NCI-H1092 (cell line): ENCODE measurements at places on chromosomes 6 and 20.

DNA sequence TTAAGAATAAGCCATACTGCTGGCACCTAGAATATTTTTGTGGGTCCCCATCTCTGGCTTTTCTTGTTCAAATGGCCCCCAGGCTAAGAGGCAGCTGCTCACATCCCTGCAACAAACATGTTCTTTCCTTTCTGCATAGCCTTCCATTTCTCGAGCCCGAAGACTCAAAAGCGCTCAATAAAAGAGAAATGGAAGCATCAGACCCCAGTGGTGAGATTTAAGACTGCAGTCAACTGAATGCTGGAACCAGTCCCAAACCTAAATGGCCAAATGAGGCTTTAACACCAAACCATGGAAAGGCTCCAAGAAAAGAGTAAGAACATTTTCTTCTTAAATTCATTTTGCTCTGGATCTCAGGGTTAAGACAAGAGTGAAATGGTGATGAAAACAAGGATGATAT lies 122.1 kb upstream of the TRAF3IP2 start:
- DNase-seq, result no peak

DNA sequence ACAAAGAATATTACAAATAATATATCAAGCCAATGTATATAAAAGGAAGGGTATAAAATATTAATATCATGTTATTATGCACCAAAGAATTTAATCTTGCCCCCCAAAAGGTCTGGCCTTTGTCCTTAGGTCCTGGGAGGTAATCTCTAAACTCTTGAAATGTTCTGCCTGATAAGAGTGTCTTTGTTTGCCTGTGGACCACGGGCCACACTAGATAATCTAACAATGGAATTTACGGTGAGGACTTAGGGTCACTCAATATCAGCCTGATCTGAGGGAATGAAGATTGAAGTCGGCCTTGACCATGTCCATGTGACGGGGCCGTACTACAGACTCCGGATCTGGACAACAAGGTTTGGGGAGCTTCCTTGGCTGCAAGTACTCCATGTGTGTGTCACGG lies 42.9 kb downstream of the HUS1B start:
- no peak for DNase-seq

DNA sequence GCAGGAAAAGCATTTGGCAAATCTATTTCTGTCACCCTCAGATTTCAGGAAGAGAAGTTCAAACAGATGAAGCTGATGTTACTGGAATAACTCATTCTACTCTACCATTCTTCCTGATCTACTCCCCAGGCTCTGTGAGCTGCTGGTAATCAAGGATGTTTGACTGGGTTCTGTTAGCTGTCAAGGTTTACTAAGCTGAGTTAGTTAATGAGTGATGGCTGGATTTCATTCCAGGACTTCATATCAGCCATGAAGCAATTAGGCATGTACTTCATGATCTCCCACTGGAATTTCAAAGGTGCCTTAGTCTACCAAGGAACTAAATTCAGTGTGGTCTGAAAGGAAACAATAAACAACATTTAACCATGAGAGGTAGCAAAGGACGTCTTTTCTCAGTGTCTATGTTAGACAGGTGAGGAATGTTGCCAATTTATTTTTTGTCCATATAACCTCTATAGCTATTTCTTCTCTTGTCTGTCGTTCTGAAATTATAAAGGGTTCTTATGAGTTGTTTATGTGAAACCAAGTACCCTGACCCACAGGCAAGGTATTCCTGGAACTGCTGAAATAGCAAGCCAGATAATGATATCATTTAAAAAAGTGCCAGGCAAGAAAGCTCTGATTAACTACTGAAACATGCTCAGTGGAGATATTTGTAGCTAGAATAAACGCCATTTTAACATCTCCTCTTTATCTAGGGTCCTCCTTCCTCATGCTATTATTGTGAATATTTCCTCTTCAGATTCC lies 112.9 kb downstream of the BACH2 start:
- no peak for DNase-seq

DNA sequence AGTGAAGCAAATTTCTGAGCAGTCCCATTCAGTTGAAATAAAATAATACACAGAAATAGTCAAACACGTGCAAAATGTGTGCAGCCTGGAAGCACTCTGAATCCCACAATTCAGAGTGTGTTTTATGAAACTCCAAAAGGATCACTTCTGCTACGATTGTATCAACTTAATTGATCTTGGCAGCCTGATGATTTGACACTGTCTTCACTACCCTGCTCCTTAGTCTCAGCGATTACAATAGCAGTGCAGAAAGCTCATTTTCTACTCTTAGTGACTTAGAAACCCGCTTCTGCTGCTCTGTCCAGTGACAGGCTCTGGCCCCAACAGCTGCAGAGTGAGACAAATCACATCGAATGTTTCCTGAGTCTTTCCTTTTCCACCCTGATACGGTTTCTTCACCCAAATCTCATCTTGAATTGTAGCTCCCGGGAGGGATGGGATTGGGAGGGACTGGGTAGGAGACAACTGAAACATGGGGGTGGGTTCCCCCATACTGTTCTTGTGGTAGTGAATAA lies 16.2 kb upstream of the EMILIN3 start:
- DNase-seq, result no peak

GRCh38 chr20:19428324-19428723 lies 215.9 kb downstream of the SLC24A3 start:
- no peak for DNase-seq

DNA sequence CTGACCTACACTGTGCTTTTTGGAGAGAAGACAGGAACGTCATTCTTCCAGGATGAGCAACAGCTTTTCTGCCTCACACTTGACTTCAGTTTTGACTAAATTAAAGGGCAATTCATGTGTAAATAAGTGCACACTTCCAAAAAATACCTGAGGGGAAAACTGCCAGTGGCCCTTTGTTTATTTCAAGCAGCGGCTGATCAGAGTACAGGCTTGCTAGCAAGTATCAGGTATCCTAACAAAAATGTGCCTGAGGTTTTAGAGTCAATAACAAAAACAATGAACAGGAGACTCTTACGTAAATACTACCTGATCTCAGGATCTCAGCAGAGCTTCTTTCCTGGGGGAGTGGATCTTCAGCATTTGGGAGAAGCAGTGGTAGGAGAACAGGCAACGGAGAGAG lies 12.4 kb downstream of the LY86 start:
- no peak for DNase-seq

GRCh38 chr6:148565930-148566663 lies 180.7 kb upstream of the UST start:
- no peak for DNase-seq

DNA sequence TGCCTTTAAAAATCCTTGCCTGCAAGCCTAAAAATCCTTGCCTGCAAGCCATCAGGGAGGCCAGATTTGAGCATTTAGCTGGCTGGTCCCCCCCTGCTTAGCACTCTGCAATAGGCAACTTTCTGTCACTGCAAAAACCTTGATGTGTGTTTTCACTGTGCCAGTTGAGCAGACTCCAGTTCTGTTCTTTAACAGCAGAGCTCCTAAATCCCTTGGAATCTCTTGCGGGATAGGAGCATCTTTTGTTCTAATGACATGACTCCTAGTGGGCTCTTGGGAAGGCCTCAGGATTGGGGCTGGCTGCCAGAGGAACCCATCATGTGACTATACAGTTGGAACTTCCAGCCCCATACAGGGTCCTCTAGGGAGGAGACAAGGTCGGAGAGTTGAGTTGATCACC lies 50.4 kb downstream of the FAM184A start:
- DNase-seq, result no peak

DNA sequence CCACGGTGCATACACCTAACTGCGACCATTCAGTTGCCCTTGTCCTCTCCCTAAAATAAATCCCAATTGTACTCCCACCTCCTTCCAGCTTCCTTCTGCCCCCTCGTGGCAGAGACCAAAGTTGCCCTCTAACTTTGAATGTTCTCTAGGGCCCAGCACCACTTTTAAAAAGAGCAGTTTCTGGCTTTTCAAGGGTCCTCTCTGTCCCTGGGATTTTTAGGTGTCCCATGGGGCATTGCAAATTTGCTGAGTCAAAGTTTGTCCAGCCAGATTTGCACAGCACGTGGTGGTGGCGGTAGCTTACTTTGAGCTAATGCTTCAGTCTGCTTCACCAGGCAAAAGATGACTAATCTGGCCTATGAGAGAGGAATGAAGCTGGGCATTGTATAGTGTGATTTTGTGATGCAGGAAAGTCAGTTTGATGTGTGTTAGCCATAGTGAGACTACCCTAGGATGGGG lies 100.2 kb downstream of the PERP start:
- no peak for DNase-seq

- no peak for DNase-seq
Measured at GRCh38 chr6:168040856-168041496, 38.0 kb downstream of the FRMD1 start.

GRCh38 chr6:85382541-85382940 lies 67.3 kb upstream of the NT5E start:
- DNase-seq, result no peak

GRCh38 chr6:6471276-6471675 lies 117.2 kb upstream of the LY86 start:
- no peak for DNase-seq

DNA sequence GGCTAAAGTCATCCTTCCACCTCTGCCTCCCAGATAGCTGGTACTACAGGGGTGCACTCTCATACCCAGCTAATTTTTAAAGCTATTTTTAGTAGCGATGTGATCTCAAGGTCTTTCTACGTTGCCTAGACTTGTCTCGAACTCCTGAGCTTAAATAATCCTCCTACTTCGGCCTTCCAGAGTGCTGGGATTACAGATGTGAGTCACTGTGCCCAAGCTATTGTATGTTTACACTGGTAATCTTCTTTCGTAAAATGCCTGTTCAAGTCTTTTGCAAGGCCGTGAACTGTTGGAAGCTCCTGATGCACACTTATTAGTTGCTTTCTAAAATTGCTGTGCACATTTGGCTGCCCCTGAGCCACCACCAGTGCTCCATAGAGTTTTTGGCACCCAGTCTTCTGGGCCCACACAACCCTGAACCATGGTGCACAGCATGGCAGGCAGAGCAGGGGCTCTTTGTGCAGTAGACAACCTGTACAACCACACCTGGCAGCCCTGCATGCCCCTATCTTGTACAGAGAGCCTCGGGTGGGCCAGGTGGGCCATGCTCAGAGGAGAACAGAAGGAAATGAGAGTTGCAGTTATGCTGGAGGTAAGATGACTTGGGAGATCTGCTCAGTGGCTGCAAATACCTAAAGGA lies 33.3 kb downstream of the PDRG1 start:
- no peak for DNase-seq

DNA sequence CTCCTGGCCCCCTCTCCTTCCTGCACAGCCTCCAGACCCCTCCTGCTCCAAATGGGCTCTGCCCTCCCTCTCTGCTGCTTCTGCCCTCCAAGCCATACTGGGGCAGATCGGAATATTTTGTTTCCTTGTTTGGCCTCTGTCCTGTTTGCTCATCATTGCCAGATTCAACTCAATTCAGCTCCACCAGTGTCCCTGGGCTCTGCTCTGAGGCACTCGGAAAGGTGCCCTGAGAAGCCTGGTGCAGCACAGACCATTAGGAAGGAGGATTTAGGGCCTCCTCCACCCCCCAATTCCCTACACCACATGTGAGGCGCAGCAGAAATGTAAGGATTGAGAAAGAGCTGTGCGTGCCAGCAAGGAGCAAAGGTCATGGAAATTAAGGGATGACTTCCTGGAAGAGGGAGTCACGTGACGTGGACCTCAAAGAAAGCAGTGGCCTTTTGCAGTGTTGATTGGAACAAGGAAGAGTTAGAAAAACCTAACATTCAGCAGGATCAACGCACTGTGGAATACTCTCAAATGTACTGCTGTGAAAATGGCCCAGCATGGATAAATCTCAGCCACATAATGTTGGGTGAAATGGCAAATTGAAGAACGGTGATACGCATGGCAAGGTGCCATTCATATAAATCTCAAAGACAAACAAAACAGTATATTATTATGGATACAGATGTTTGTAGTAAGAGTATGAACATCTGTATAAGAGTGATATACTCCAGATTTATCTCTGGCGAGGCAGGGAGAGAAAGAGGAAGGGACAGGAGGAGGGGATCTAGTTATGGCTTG lies 229.5 kb upstream of the RNF24 start:
- DNase-seq, result no peak

- DNase-seq, result peak; percentile 52
Measured at GRCh38 chr6:125310994-125311649, 9.4 kb upstream of the HDDC2 start.

DNA sequence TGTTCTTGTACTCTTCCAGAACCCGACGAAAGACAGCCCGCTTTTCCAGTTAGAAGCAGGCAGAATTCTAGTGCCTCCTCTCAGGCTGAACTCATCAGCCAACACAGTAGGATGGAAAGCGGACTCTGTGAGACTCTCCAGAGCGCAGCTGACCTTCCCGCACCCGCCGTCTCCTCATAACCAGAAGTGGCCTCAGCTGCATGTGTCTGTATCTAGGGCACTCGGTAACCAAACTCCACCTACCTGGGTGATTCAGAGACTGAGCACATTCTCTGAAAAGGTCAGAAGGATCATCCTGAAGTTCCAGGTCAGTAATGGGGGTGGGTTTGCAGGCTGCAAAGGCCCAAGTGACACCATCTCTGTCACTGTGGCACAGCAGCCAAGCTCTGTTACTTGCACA lies 66.7 kb upstream of the NFATC2 start:
- DNase-seq, result no peak

DNA sequence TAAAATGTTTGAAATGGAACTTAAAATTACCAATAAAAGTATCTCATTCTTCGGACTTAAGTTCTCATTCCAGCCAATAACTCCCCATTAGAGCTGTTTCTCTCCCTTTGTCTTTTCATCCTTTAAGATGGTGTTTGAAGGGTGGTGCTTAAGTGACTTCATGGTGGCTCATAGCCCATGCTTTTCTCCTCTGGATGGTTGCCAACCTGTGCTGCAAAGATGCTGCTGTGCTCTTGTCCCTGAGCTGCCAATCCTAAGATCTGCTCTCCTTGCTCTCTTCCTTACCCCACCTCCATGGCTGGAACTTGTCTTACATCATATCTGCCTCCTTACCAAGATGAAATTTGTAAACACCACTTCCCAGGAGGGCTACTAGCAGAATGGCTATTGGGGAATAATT lies 31.6 kb upstream of the PNRC1 start:
- no peak for DNase-seq

DNA sequence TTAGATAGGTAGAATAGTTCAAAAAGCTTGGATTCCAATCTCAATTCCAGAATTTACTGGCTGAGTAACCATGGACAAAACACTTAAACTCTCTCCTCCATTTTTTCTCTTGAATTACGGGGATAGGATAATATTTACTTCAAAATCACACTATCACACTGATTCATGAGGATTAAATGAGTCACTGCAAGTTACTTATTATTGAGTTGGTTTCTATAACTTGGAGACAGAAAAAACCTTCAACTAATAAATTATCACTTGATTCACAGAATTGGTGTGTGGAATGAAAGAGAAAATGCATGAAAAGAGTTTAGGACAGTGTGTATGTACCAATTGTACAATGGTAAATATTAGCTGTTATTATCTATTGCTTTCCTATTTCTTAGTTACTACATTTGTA lies 585.2 kb downstream of the PHF3 start:
- no peak for DNase-seq

DNA sequence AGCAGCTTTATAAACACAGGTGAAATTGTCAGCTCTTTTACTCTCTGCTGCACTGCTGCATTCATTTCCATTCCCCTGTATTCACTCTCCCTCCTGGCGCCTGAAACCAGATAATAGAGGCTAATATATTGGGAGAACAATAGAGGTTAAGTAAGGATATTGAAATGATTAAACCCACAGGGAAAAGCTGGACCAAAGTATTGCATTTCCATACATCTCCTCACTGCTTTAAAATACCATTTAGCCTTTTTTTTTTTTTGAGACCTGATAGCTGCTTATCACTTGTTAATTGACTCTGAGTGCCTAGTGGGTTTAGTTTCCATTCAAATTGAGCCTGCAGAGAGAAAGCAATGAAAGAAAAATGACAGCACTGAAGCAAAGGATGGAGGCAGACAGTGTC lies 540.5 kb upstream of the IMPG1 start:
- no peak for DNase-seq
